ENCODE measurements at places on chromosomes 4 and X.

DNA sequence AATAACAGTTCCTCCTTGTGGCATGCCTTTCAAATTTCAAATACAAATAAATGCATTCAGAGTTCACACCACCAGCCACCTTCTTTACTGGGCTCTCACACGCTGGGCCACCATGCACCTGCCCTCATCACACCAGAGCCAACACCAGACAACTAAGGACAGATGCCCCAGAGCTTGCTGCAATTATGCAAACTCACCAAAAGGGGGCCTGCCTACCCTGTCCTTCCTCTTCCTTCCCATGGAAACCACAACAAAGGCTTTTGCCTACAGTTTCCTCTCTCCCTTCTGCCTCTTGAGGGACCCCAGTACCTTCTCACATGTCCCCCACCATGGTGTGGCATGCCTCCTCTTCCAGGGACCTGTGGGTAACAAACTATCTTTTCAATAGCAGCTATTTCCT, 1333.9 kb upstream of the TENM3 start:
- DNase-seq, result no peak

DNA sequence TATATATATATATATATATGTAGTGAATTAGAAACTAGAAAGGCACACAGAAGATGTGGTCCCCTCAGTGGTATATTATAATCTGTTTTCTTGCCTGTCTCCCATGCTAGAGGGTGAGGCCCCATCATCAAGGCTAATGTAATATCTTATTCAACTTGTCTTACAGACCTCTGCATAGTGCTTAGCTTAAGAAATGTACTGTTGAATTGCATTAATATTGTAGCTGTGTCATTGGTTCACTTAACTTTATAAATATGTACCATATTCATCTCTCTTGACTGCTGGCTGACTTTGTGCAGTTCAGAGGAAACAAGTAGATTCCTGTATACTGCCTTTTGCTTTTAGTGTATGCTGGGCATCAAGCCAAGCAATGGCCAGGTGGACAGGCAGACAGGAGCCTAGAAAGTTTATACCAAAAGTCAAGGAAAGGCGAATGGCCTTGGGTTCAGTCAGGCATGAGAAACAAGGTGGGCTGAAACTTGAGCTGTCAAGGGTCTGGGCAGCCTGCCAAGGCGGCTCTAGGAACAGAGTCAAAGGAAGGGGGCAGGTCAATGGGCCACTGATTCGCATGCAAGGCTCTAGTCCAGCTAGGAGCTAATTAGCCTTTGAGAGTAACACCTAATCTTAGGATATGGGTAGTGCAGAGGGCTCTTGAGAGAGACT, 78.8 kb upstream of the LEF1 start:
- no peak for DNase-seq

DNA sequence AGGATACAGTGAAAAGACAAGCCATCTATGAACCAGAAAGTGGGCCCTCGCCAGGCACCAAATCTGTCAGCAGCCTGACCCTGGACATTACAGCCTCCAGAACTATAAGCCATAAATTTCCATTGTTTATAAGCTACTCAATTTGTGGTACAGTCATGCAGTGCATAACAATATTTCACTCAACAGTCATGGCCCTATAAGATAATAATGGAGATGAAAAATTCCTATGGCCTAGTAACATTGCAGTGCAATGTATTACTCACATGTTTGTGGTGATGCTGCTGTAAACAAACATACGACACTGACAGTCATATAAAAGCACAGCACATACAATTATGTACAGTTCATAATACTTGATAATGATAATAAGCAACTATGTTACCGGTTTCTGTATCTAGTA, 17.1 kb upstream of the TLR1 start:
- DNase-seq, result no peak

- no peak for DNase-seq
These were observed 132.3 kb upstream of the NR3C2 start for GRCh38 chr4:148574502-148574901.

DNA sequence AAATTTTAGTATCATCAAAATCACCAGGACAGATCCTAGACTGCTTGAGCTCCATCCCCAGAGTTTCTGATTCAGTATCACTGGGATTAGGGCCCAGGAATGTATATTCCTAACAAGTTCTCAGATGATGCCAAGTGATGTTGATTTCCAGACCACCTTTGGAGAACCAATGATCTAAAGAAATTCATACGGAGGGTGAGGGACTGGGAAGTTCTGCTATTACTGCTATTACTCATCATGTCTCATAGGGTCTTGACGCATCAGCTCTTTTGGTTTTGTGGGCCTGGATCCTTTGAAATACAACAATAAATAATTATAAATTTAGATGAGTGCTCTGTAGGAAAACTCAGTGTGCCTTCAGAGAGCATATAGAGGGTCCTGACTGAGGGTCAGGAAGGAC, 59.8 kb upstream of the LGI2 start:
- no peak for DNase-seq

- no peak for DNase-seq
These were observed 34.7 kb upstream of the TMEM184C start for GRCh38 chr4:147582386-147583060.

GRCh38 chr4:566508-567295, 9.4 kb downstream of the TMEM271 start:
- DNase-seq, result no peak

DNA sequence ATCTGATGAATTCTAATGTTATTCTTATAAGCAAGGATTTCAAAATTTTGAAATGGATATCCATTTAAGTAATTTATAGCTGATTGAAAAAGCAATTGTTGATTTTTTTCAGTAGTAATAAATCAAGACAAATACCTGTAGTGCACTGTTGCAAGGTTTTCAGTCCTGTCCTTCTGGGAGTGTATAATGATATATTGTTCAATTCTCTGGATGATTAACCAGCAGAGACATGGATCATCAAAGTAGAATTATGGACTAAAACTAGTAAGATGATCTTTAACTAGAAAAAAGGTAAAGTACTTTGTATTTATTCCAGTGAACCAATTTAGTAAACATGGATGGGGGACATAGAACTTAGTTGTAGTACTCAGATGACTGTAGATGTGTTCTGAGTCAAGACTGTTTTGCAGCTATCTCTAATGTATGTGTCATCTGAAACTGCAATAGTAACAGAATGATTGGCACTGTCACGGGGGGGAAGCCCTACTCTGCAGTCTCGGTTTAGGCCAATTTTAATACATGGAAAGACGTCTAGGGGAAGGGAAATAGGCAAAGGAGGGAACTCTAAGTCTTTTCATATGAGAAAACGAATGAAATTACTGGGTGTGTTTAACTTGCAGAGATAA, 121.9 kb downstream of the GLRA3 start:
- no peak for DNase-seq

GRCh38 chr4:76447393-76447851, 12.4 kb downstream of the SHROOM3 start:
- DNase-seq, result no peak

DNA sequence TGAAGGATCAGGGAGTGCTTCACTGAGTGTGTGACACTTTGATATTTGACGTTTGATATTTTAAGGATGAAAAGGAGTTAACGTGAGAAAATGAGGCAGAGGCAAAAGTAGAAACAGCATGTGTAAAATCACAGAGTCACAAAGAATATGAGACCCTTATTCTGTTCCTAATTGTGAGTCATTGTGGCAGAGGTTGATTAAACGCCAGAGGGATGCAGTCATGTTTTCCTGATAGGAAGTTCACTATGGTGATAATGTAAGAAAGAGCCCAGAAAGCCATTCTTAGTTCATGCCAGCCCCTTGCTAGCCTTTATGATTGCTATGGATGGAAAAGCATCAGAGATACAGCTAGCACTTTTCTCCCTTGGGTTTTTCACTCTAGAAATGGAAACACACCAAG, 33.5 kb upstream of the IGSF1 start:
- DNase-seq, result no peak

- no peak for DNase-seq
These were observed 409.3 kb downstream of the AFF2 start for GRCh38 chrX:148909758-148910157.

DNA sequence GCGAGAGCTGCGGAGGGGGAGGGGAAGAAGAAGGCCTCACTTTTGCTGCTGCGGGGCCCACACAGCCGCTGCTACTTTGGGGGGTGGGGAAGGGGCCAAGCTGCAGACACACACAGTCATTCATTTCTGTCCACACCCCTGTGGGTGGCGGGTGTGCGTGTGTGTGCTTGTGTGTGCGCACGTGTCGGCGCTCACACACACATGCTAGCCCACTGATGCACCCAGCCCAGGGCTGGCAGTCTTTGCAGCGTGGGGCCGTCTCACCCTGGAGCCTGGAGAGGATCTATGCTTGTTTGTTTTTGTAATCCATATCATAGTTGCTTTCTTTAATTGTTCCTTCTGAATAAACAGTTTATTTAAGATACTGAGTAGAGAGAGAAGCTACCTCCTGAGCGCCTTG, 4.0 kb downstream of the DUSP9 start:
- DNase-seq, result no peak

GRCh38 chr4:123709336-123709735, 312.7 kb downstream of the SPRY1 start:
- DNase-seq, result peak; percentile 52

- no peak for DNase-seq
These were observed 79.8 kb downstream of the SPANXN3 start for GRCh38 chrX:143437439-143437838.

GRCh38 chr4:138037696-138038095, 204.5 kb downstream of the SLC7A11 start:
- DNase-seq, result no peak

- no peak for DNase-seq
These were observed 146.4 kb downstream of the PALLD start for GRCh38 chr4:168643111-168643795.

GRCh38 chrX:13652287-13652793, 601 bp upstream of the TCEANC start:
- DNase-seq, result no peak

DNA sequence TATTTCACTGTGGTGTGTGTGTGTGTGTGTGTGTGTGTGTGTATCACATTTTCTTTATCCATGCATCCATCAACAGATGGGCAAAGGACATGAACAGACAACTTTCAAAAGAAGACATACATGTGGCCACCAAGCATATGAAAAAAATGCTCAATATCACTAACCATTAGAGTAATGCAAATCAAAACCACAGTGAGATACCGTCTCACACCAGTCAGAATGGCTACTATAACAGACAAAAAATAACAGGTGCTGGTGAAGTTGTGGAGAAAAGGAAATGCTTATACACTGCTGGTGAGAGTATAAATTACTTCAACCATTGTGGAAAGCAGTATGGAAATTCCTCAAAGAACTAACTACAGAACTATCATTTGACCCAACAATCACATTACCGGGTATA, 83.4 kb downstream of the PALLD start:
- DNase-seq, result no peak

GRCh38 chrX:18961686-18962085, 22.2 kb downstream of the PHKA2 start:
- DNase-seq, result no peak

- no peak for DNase-seq
These were observed 182.4 kb downstream of the COX18 start for GRCh38 chr4:72887152-72887551.

DNA sequence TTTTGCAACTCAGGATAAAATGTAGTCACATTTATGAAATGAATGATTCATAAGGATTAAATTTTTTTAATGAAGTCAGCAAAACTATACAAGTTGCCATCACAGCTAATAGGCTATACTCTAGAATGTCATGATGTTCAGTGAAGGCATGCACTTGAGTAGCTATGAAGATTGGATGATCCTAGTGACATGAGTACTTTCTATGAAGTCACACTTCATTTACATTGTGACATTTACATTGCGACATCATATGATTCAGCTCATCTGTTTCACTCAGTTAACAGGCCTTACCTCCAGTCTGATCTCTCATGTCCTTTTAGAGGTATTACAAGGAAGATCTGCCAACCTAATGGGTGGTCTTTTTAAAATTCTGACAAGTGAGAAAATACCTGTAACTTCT, 82.7 kb upstream of the FGF13 start:
- DNase-seq, result no peak

DNA sequence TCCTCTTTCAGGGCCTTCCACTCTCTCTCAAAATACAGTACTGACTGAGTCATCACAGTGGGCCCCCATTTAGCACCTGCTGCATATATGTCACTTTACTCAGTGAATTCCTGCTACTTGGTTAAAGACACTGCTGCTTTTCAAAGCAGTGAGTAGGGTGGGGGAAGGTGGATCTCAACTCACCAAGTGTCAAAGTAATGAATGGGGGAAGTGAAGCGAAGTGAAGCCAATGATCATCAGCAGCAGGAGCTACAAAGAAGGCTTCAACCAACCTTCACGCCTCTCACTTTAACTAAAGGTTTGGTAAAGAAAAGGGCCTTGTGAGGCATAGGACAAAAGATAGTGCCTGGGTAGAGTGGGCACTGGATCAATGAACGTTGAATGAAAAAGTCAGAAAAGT, 424.1 kb downstream of the SMARCA1 start:
- DNase-seq, result no peak

DNA sequence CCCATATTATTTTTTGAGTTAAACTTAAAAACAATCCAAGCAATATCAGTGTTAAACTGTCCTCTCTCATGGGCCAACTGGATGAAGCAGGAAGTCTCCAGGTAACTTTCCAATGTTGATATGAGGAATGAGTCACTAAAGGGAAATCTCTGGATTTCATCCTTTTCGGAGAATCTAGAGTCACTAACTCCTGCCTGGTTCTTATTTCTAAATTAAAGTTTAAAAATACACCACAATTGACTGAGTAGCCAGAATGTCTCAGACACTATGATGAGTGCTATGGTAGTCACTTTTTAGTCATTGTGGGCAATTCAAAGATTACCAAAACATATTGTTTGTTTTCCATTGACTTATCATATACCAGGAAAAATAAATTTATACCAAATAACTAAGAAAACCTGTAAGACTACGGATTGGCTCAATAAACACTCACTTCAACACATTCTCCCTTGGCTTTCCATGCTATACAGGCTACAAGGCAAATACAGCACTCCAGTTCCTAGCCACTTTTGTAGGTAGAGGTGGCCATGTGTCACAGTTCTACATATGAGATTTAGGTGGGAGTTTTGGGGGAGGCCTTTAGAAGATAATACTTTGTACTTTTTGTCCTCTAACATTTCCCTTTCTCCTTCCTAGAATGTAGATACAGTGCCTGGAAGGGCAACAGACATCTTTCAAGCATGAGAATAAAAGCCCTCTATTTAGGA, 8.6 kb downstream of the SLC9B2 start:
- DNase-seq, result no peak

DNA sequence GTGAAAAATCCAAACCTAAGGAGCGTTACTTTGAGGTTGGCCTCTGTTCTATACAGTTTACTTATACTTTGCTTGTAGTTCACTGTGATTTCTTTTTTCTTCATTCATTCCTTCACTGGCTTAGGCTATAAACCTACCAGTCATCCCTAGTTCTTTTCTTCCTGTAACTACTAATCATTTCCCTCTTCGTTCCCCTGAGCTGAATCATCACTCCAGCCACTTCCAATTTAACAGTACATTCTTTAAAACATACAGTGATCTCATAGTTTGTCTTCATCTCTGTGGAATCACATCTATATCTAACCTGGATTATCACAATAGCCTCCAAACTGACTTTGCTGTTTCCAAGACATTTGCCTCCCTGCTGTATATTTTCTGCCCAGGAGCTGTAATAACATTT, 25.2 kb upstream of the NPFFR2 start:
- no peak for DNase-seq

GRCh38 chr4:98688411-98689290, 30.2 kb upstream of the TSPAN5 start:
- DNase-seq, result no peak

- DNase-seq, result no peak
These were observed 48.5 kb upstream of the TMEM154 start for GRCh38 chr4:152728343-152728742.

All from transverse colon (tissue), 4 donors.